Activated CD4-positive, alpha-beta T cell treated with anti-CD3 and anti-CD28 coated beads, Interleukin-2, amount 50 U/mL, for 24 hours (primary cell): ENCODE measurements at places on chromosomes 2 and 18.

DNA sequence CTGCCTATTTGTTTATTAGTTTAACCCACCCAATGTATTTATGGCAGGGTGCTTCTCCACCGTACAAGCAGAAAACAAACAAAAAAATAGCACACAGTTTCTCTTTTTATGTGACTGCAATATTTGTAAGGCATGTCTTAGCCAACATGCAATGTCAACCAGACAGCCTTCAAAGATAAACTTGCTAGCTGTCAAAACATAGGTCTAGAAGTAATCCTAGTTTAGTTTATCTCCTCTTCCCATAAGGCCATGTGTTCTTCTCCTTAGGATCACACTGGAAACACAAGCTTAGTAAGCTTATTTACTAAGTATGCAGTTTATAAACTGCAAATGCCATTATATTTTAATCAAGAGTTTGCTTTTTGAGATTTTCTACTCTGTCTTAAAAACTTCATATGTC lies 75.6 kb downstream of the LDAH start:
- no peak for DNase-seq

- no peak for DNase-seq
Measured at GRCh38 chr2:230422149-230422548, 6.1 kb downstream of the SP100 start.

GRCh38 chr2:86042256-86043168 lies 63.2 kb downstream of the POLR1A start:
- DNase-seq, result no peak

DNA sequence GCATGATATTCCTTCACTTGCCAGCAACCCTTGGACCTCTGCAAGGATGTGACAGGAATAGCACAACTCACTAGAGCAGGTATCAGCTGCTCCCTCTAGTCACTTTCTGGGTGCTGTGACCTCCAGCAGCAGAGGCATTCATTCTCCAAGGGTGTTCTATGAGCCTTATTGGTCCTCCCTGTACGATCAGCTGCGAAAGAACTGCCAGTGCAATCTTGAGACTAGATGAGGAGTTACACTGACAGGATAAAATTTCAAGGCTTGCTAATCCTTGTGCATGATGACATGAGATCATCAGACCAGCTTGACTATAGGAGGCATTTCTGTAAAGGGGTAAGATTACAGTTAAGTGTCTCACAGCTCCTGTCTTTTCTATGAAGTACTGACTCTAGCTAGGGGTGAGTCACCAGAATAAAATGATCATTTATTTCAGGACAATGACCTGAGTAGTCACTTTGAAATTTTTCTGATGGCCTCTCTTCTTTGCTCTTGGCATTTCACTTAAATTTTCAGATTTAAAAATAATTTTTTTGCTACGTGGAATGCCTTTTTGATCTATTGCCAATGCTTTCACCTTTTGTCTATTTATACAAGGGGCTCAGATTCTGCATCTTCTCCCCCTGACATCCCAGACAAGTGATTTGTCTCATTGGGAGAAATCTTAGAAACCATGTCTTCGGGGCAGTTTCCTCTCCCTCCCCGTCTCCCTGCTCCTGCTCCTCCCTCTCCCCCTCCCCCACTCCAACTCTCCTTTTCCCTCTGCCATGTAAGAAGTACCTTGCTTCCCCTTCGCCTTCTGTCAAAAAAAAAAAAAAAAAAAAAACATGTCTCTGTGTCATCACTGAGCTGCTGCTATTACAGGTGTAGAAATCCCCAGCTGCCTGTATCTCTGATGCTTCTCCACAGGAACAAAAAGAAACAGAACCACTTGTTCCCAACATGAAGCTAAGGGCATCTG lies 49.2 kb upstream of the FRZB start:
- DNase-seq, result no peak

DNA sequence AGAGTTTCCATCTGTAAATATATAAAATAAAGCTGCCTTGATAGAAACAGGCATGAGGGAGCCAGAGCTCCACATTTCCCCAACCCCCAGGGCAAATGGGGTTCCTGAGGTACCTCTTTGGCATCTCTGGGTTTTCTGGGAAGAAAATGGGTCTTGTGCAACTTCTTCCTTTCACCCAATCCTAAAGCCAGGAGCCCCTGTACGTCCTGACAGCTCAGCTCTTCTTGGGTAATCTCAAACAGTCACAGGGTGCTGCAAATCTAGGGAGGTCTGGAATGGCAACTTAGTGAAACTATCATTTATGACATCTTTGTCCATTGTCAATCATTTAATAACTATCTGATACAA lies 36.6 kb upstream of the STAT1 start:
- DNase-seq, result no peak

DNA sequence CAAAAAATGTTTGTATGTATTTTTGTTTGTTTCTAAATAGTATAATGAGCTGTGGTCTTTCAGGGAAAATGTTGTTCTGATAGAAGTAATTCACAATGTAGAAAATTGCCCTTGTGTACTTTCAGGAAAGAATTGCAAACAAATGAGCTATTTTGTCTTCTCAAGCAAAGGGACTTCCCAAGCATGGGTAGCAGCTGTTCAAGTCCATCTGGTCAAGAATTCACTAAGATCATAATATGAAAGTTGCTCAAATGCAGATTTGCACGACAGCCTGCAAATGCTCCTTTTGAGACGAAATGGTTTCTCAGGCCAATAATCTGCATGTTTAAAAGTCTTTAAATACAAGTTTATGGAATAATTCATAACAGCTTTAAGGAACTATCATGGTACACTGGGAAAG lies 51.9 kb upstream of the HNMT start:
- DNase-seq, result no peak

DNA sequence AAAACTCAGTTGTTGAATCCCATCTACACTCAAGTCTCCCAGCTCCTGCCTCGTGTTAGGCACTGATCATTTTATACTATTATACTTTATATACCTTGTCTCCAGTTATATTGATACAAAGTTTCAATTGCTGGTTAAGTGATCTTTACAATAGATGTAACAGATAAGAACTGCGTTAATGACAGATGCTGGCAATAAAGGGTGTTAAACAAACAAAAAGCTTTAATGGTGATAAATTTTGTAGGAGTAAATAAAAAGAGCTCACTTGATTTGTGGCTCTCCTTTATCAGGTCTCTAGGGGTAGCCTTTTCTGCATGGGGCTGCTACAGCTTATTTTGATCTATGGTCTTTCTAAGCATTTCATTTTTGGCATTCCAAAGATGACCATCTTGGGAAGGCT lies 106.9 kb upstream of the GAREM1 start:
- no peak for DNase-seq

GRCh38 chr2:24049485-24050021 lies at the start of gene FKBP1B:
TSS of gene FKBP1B (plus strand) at chr2:24049741. CDS start at chr2:24049850, 109 bp downstream.
- no peak for DNase-seq

- no peak for DNase-seq
Measured at GRCh38 chr18:9742524-9743131, 34.5 kb downstream of the RAB31 start.

- DNase-seq, result no peak
Measured at GRCh38 chr18:8301427-8302172, 307.6 kb upstream of the RAB12 start.

GRCh38 chr2:18505703-18506341 lies 54.6 kb downstream of the RDH14 start:
- no peak for DNase-seq

DNA sequence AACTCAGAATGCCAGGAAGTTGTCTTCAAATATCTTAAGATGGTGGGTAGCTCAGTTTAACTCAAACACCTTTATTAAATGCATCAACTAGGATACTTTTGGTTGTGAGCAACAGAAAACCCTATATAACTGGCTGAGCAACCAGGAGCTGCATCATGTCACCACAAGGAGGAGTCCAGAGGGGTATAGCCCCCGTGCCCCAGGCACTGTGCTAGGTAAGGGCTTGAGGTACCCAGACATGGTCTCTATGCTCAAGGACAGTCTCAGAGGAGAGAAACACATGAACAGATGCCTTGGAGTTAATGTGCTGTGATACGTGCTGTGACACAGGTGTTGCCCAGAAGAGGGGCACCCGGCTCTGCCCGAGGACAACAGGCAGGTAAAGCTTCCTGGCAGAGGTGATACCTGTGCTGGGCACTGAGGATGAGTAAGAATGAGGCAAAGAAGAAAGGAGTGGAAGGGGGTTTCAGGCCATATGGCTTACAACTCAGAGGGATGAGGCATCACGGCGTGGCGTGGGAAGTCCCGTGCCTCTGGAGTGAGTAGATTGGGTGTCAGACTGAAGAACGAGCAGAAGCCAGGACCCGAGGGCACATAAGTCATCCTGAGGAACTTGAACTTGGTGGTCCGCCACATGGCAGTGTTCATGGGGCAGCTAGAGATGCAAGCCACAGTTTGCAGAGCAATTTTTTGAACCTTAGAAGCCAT lies 32.0 kb upstream of the CAB39 start:
- no peak for DNase-seq

- no peak for DNase-seq
Measured at GRCh38 chr2:46428911-46429436, 50.4 kb upstream of the TMEM247 start.

DNA sequence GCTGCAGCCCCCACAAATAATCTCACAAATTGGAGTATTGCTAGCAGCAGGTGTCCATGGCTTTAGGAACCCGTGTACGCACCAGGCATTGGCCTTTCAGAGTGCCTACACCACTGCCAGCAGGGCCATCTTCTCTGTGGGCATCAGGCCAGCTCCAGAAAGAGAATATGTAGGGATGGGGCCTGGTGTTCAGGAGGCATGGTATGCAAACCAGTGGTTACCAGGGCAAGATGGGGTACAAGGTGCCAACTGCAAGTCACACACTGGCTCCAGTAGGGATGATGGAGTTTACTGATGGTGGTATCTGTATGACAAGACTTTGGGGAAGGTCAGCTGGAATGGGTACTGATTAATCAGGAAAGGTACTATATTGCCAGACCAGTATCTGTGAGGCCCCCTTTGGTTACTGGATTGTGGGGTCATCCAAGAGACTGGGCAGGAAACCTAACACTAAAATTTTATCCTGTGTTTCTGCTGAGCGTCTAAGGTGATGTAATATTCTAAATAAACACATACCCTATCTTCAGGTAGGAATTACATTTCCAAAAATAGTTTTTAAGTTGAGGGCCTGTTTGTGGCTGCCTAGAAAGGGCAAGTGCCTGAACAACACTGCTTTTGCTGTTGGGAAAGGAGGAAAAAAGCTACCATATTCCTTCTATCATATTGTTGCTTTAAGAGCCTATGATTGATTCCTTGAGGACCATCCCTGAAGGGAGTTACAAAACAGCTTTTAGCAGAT lies 9.0 kb downstream of the CNOT9 start:
- DNase-seq, result no peak

DNA sequence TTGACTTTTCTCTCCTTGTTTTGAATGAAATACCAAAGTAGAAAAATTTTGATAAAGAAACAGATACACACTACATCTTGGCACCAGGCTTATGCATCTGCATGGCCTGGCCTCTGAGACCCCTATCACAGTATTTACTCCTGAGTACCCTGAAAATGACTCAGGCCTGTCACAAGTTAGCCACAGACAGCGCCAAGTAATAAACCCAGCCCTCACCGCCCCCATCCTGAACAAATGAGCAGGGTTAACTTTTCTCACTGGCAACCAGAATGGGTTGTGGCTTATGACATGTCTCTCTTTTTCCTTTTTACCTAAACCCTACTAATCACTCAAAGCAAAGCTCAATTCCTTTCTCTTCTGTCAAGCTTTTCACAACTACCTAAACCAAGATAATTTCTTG lies 35.3 kb downstream of the SPRED2 start:
- DNase-seq, result no peak

DNA sequence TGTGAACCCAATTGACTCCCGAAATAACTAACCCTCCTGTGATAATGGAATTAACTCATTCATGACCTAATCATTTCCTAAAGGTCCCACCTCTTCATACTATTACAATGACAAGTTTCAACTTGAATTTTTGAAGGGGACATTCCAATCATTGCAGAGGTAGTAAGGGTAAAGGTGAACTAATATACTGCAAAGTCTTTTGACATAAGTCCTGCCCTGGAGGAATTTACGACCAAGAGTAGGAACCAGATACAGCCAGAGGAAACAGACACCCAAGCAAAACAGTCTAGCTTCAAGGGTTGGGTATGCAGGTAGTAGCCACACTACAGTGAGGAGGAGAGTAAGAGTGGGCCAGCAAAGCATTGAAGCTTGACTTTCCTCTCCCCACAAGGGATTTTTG lies 1.2 kb upstream of the SRBD1 start:
- DNase-seq, result no peak

- no peak for DNase-seq
Measured at GRCh38 chr2:192070099-192070498, 124.6 kb downstream of the TMEFF2 start.

DNA sequence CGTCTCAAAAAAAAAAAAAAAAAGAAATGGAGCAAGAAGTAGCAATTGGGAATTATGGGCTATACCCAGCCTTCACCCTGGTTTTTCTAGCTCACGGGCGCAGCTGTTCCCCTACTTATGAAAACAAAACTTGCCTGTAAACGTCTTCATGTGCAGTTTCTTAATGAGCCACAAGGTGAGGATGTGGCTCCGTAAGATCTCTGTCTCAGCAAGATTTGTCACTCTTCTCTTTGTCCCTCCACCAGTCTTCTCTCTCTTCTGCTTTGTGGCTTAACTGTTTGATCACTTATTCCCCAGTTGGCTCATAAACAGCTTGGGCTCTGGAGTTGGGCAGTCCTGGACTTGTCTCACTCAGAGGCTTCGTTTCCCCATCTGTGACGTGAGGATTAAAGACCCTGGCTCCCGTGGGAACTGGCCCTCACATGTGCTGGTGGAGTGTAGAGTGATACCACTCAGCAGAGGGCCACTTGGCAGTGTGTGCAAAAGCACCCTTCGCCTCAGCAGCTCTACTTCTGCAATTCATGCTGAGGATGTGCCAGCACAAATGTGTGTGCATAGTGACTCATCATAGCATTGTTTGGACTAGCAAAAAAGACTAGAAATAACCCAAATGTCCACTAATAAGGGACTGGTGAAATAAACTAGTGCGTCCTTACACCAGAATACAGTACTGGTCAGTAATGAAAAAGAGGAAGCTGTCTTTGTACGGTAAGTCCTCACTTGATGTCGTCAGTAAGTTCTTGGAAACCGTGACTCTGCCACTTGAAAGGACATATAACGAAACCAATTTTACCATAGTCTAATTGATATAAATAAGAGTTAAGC lies 8.7 kb downstream of the CEP68 start:
- DNase-seq, result peak; percentile 32

DNA sequence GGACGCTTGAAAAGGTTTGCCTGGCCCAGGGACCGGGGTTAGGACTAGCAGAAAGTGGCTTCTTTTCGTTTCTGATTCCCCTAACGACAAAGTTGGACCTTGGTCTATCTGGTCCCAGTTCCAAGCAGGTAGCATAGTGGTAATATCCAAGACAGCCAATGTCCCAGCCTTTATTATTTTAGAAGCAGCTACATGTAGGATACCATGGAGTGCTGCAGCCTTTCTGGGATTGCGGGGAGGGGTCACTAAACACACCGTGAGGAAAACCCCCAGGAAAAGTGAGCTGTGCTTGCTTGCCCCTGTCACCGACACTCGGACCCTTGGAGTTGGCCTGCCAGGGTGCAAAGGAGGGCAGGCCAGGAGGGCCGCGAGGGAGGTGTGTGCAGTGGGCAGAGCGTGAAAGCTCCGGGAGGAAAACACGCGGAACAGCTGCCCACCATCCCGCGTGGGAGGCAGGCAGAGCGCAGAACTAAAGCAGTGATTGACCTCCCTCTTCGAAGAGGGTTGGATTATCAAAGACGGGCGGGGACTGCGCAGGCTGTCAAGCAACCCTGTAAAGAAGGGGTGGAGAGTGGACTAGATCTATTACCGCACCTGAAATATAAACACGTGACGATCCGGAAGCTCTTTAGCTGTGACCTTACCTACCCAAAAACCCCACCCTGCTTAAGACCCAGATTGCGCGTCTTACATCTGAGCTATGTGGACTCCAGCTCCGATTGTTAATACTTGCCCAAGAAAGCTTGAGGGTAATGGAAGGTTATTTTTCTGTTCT lies 624 bp upstream of the MAP4K3 start:
- DNase-seq, result no peak
